Left renal pelvis (tissue), 4 donors: ENCODE measurements at places on chromosomes 4 and X.

- DNase-seq: no peak
These were observed 1.0 kb downstream of the UBL4A start for GRCh38 chrX:154485150-154486051.

- no peak for DNase-seq
These were observed 66.9 kb upstream of the MMAA start for GRCh38 chr4:145552181-145552822.

DNA sequence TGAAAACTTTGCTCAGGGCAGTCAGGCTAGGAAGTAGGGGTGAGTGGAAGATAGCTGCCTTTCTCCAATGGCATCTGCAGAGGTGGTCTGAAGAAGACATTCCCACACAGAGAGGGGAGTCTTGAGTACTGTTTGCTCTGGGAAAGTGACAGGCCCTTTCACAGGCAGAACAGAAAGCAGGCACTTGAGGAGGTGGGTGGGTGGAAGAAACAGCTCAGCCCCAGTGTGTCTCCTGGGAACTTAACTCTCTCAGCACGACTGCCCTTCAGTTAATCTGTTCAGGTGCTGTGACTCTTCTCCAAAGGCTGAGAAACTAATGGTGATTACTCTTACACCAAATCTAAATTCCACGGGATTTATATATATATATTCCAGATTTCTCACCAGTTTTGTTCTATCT, 28.3 kb downstream of the ENOPH1 start:
- no peak for DNase-seq

DNA sequence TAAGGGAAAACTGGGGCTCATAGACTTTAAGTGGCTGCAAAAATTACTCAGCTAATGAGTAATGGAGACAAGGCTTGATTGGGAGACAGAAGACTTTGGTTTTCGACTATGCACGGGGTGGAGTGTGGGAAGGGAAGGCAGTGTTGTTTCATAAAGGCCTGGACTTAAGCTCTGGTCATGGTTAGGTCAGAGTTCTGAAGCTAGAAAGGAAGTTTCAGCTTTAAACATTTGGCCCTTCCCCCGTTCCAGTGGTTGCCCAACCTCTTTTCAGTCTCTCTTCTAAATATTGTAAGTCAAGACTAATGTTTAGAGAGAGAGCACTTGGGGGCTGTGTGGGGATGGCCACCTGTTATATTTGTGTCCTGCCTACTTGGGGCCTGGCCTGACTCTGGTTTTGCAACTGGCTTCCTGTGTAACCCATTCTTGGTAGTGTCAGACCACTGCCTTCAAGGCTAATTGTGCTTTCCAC, 21.0 kb downstream of the MSN start:
- no peak for DNase-seq

DNA sequence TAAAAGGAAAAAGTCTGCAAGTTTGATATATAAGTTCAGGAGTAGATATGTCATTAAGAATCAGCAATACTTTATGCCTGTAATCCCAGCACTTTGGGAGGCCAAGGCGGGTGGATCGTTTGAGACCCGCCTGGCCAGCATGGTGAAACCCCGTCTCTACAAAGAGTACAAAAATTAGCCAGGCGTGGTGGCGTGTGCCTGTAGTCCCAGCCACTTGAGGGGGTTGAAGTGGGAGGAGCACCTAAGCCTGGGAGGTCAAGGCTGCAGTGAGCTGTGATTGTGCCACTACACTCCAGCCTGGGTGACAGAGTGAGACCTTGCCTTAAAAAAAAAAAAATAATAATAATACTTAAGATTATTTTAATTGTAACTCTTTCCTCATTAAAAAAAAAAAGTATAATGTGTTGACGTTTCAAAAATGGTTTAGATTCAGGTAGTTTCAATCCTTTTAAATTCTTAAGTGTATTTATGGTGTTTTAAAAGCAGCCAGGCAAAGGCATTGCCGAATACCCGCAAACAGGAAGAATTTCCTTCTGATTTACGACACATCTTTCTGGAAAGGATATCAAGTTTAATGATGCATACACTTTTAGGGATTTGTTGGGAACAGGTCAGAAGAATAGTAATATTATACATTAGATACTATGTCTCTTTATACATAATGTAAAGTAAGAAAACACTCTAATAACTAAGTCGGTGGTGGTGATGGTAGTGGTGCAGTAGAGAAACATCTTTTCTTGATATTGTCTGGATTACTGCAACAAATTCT, 80.9 kb downstream of the KDM6A start:
- DNase-seq: no peak

GRCh38 chr4:153142700-153143438, 61.4 kb upstream of the TRIM2 start:
- DNase-seq: peak; percentile 65

GRCh38 chr4:184766446-184766845, 32.5 kb upstream of the CENPU start:
- no peak for DNase-seq
